ENCODE measurements at places on chromosomes 6 and 20.

DNA sequence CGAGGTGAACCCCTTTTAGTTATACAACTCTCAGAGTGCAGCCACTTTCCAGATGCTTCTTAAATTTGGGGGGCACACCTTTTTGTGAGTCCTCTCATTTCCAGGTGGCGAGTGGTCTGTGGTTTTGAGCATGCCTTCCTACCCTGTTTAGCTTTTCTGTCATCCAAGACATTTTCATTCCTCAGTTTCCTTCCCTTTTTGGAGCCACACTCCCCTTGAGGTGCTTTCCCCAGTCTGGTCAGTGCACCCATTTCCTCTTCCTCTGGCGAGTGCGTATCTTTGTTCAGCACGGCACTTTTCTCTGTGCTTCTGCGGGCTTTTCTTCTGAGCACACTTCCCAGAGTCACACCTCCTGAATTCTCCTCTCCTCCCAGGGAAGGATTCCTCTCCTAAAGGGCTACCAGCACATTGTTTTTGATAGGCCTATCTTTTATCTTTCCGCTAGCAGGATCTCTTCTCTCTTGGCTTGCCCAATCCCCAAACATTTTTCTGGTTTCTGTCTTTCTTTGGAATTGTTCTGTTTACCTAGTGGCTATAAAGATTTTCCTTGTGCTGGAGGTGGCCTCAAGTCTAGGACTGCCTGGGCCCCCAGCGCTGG is 1.4 kb downstream of the PHF20 start:
- peak; percentile 10 for DNase-seq

GRCh38 chr6:33164665-33165373 is 27.4 kb downstream of the COL11A2 start:
- DNase-seq = no peak

GRCh38 chr20:1827974-1828785 is 67.0 kb upstream of the SIRPA start:
- no peak for DNase-seq

DNA sequence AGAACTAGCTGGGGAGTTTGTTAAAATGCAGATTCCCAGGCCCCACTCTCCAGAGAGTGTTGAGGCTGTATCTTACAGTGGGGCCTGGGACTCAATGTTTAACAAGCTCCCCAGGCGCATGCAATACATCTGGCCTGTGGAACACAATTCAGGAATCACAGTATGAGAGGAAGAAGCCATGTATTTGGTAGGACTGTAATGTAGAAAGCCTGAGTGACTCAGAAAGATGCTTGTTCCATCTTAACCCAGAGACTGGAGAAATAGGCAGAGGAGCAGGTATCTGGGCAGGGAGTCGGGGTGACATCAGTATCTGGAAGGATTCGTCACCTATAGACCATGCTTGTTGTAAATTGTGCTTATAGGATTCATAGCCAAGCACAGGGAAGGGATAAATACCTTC is 90.5 kb downstream of the UNC5CL start:
- DNase-seq = no peak

Data from stimulated activated CD8-positive, alpha-beta memory T cell treated with anti-CD3 and anti-CD28 coated beads, Interleukin-15, amount 100 ng/mL, for 48 hours (primary cell).